Right renal cortex interstitium (tissue), 3 donors: ENCODE measurements at places on chromosomes 13 and 19. TPM values are rescaled to one million over a fixed set of nuclear protein-coding genes. Genes with fewer than 3 reads are reported as not detected.

Gene LYL1
- 5.5 TPM for polyA plus RNA-seq

GRCh38 chr13:108963846-108964600 is 334.6 kb downstream of the MYO16 start:
- no peak for DNase-seq

DNA sequence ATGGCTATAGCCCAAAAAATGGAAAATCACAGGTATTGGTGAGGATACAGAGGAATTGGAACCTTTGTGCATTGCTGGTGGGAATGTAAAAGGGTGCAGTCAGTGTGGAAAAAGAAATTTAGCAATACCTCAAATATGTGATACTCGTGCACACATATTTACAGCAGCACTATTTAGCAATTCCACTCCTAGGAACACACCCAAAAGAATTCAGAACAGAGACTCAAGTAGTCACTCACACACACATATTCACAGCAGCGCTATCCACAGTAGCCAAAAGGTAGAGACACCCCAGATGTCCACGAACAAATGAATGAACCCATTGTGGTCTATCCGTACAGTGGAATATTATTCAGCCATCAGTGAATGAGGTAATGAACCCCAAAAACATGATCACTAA is 114.0 kb downstream of the COL4A2 start:
- DNase-seq: no peak

- no peak for DNase-seq
These were observed 14.4 kb upstream of the GNA15 start for GRCh38 chr19:3121396-3121795.

DNA sequence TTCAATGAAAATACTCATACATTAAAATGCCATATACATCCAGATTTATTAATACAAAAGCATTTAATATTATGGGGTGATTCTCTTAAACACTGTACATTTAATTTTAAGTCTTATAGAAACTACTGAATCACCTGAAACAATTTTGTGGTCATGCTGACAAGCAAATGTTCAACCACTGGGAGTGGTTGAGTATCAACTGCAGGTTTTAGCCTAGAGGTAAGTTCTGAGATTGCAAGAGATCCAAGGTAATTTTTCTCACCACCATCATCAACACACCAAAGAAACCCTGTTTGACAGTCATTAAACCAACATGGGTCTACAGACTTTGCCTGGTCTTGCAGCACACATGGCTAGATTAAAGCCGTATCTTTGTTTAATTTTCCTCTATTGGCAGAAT is 196.3 kb downstream of the LHFPL6 start:
- no peak for DNase-seq

DNA sequence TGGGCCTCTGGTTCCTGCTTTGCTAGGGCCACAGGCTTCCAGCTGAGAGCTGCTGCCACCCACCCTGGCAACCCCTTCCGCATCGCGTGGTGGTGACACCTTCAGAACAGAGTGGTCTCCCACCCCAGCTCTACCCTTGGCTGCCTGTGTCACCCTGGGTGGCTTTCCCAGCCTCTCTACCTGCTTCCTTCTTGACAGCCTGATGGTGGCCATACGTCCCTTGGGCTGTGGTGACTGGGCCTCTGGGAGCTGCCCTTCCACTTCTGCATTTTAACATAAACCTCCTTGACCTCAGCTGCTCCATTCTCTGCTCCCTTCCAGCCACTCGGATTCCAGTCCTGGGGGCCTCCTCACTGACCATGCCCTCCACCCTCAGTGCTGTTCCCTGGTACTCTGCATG is 17.0 kb downstream of the PAK4 start:
- DNase-seq: no peak

DNA sequence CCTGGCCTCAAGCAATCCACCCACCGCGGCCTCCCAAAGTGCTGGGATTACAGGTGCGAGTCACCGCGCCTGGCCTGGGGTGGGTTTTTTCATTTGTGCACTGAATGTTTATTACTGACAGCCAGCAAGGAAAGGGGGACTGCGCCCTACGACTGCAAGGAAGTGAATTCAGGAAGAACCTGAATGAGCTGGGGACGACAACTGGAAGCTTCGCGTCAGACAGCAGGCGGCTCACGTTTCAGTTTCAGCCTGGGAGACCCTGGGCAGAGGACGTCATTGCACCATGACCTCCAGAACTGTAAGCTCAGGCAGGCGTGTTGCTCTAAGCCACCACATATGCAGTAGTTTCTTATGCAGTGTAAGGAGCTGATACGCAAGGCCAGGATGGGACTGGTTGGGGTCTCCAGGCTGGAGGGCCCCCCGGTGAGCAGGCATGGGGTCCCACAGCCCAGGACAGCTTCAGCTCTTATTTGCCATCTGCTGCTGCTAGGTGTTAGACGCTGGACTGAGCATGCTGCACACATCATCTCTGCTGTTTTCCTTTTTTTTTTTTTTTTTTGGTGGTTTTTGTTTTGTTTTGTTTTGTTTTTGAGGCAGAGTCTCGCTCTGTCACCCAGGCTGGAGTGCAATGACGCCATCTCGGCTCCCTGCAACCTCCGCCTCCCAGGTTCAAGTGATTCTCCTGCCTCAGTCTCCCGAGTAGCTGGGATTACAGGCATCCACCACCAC is 66.6 kb downstream of the GADD45B start:
- no peak for DNase-seq
